AG08396 (cell line): ENCODE measurements at places on chromosomes 3 and 15.

- no peak for DNase-seq
These were observed 181.3 kb upstream of the EIF1B start for GRCh38 chr3:40128166-40128565.

DNA sequence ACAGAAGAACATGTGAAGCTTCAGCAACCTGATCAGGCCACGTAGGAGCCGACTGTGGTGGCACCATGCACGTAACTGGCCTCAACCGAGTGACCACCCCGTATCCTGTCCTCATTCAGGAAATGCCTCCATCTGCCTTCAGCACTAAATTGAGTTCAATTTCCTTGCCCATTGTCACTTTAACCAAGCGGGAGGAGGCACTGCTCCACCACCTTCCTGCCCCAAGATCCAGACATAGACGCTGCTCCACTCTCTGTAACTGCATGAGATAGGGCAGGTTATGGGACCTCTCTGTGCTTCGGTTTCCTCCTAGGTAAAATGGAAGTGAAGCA is 80.1 kb upstream of the POMGNT2 start:
- DNase-seq = no peak

- DNase-seq = no peak
These were observed 49.2 kb downstream of the TM4SF4 start for GRCh38 chr3:149523512-149524299.

DNA sequence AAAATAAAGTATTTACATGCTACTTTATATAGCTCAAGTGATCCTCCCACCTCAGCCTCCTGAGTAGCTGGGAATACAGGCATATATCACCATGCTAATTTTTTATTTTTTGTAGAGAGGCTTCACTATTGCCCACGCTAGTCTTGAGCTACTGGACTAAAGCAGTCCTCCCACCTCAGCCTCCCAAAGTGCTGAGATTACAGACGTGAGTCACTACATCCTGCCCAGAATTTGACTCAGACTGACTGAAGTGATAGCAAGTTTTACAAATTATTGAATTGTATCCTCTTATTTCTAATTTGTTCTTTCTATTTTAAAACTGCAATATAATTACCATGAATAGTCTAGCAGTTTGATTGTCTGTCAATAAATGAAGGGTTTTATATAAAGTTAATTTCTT is 210.3 kb upstream of the CGNL1 start:
- DNase-seq = no peak

DNA sequence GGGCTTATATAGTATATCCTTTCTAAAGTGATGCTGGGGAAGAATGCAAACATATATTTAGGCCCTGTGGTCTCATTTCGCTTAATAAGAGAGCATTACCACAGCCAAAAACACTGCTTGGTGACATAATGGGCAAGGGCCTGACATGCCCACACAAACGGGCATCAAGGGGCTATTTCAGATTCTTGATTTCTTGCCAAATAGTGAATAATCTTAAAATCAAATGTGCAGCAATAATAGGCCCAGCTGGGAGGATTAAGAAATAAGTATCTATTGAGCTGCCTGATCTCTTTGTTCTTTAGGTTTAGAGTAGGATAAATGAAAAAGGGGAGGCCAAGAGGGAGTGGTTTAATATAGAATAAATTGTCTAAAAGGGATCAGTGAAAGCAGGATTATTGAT is 241.0 kb upstream of the GBE1 start:
- no peak for DNase-seq

DNA sequence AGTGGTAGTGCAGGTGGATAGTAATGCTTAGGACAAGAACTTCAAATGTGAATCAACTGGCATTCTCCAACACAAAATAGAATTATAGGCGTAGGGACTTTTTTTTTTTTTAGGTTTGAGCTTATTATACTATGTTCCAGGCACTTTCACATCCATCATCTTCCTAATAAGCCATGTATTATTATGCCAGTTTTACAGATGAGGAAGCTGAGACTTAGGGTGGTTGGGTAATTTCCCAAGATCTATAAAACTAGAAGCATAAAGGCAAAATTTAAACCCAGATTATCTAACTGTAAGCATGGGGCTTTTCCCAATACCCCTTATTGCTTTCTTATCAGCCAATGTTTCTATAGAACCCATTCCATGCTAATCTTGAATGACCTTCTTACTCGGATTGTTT is 75.1 kb upstream of the ETV5 start:
- DNase-seq = no peak

DNA sequence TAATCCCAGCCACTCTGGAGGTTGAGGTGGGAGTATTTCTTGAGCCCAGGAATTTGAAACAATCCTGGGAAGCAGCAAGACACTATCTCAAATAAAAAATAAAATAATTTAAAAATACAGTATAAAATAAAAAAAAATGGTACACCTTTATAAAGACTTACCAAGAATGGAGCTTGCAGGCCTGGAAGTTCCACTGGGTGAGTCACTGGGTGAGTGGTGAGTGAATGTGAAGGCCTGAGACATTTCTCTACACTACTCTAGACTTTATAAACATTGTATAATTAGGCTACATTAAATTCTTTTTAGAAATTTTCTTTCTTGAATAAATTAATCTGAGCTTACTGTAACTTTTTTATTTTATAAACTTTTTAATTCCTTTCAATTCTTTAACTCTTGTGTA is 609.1 kb upstream of the BCHE start:
- DNase-seq = peak; percentile 6

GRCh38 chr3:87248831-87249230 is 21.7 kb downstream of the CHMP2B start:
- DNase-seq = no peak

DNA sequence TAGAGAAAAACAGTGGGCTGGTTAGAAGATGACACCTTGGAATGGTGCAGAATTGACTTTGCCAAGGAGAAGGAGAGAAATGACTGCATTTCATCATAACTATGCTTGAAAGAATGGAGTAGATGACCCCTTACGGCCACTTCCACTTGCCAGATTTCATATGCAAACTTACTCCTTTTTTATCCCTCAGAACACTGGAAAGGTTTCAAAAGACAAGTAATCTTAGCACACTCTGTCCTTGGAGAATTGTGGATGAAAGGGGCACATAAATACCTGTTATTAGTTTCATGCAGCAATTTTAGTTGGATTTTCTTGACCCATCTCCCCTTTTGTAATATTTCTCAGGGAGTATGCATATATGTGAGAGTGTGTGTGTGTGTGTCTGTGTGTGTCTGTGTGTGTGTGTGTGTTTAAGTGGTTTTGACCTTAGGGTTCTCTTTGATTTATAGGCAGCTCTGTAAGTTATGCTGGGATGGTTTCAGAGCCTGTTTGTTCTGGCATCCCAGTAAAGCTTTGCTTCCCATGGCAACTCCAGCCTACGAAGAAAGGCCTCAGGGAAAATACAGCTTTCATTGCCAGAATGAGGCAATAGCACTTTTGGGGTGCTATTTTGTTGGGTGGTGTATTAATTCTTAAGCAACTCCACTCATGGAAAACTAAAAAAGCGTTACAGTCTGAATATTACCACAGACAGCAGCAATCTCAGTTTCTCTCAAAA is 122.2 kb upstream of the TP63 start:
- no peak for DNase-seq

- no peak for DNase-seq
These were observed 205.0 kb downstream of the LPP start for GRCh38 chr3:188358787-188359493.

DNA sequence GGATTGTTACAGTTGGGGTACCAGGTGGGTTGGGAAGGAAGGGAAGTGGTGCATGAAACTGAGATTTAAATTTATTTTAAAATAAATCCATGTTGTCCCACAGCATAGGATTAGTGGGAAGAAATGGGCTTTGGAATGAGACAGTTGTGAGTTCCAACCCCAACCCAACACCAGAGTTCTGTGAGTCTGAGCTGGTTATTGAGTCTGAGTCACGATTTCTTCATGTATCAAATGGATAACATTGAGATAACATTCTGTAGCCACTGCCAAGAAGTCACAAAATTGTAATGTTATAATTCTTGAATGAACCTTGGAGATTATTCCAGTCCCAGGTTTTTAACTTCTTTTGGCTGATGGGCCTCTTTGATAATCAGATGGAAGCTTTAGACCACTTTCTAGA is 13.7 kb downstream of the IFT122 start:
- DNase-seq = peak; percentile 25

- DNase-seq = no peak
These were observed 147.2 kb downstream of the OR4M2 start for GRCh38 chr15:22227411-22228100.

- DNase-seq = no peak
These were observed 182.4 kb downstream of the SHQ1 start for GRCh38 chr3:72665701-72666446.

DNA sequence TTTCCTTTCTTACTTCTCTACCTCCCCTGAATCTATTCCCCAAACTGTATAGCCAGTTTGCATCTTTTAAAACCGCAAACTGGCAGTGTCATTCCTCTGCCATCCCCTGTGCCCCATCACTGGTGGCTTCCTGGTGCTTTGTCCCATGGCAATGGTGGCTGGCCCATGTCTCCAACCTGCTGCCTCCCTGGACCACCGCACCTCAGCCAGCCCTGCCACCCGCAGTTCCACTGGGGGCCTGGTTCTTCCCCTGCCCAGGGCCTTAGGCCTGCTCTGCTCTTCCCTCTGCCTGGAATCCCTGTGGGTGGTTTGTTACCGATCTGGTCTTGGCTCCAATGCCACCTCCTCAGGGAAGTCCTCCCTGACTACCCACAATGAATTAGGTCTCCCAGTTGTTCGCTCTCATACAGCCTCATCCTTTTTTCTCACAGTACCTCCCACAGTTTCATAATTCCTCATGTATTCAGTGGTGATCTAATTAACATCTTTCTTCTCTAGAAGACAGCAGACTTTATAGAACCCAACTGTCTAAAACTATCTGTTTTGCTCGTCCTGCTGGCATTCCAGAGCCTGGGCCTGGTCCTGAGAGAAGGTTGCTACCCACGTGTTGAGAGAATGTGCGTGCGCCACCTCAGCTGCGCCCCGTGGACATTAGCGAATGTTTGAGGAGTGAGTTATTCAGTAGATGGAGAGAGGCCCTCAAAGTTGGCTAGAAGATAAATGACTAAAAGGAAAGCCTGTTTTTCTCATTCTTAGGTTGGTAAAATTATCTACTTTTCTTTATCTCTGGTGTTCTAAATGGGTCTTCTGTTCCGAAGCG is 130.1 kb downstream of the DNAJB8 start:
- DNase-seq = no peak

- DNase-seq = no peak
These were observed 5.0 kb downstream of the TMEM207 start for GRCh38 chr3:190444576-190445145.

DNA sequence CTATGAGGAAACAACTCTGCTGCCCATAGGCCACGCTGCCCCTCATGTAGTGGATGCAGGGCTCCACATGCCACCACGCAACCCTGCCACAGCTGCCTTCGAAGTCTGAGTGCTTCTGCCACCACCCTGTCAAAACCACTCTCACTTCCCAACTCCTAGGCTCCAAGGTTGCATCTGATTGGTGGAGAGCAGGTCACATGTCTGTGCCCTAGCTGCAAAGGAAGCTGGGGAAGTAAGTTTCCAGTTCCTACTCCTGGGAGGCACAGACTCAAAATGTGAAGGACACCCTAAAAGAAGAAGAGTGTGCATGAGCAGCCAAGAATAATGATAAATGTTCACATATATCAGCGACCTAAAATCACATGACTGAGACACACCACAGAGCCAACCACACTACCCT is 31.9 kb upstream of the TICRR start:
- no peak for DNase-seq

DNA sequence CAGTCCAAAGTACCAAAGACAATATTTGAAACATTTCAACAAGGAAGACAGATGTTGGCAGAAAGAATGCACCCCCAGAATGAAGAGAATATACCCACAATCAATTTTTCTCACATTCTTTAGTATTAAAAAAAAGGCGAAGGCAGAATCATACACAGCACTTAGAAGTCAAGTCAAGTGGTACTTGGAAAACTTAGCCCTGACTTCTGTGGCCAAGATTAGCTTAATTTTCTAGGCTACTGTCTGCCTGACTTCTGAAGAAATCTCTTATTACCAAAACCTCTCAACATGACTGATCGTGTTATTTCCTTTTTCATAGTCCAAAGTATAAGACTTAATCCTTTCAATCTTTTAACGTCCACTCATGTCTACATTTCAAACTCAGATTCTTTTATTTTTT is 60.7 kb downstream of the PBRM1 start:
- no peak for DNase-seq

GRCh38 chr3:5047764-5048419 is 68.7 kb downstream of the BHLHE40 start:
- DNase-seq = no peak

GRCh38 chr15:63759752-63760151 is 74.0 kb downstream of the HERC1 start:
- no peak for DNase-seq

GRCh38 chr3:76509179-76509830 is 530.6 kb upstream of the ROBO2 start:
- DNase-seq = no peak

- no peak for DNase-seq
These were observed 9.3 kb upstream of the RBP1 start for GRCh38 chr3:139548801-139549200.

DNA sequence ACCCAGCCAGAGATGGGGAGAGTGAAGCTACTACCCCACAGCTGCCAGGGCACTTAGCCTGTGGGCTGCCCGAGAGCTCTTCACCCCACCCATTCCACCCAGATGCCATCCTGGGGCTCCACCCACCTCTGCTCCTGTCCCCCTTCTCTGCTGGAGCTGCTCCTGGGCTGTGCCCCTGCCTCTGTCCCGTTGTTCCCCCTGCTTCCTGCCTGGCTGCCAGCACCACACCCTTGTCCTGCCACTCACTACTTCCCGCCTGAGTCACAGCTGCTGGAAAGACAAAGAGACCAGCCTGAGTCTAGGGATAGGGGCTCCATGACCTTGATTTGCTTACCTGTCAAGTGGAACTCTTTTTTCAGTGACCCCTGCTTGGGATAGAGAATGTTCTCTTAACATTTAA is 12.4 kb downstream of the GNAI2 start:
- DNase-seq = no peak

DNA sequence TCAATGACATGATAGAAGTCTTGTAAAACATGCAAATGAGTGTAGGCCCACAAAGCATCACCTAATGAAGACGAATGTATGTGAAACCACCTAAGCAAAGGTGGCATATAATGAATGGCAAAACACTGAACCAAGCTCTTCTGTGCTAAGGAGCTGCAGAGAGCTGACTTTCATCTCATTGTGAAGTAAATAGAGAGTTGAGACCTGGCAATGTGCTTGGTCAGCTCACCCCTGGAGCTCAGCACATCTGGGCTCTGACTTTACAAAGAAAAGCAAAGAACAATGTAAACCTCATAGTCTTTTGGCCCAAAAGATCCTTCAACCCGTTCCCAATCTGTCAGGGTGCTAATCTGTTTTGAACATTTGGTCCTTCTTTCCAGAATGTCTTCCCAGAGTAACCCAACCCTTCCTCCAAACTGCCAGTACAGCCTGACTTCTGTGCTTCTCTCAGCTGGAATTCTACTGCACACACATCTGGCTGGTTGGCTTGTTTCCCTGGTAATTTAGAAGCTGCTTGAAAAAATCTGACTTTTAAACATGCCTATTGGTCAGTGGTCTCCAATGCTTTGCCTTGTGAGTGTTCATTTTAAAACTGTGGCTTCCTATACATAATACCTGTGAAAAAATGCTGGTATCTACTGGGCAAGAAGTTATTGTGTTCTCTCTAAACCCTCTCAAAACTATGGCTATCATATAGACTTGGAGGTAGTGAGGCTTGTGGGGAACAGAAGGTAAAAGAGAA is 101.7 kb downstream of the CD200R1L start:
- DNase-seq = no peak
